DMS53 (cell line): ENCODE measurements at places on chromosomes 1 and 21.
A peak's percentile ranks its signal among the peaks of the same experiment; 100 is the strongest.

GRCh38 chr1:18631496-18632217, 1.0 kb downstream of the PAX7 start:
- no peak for DNase-seq

DNA sequence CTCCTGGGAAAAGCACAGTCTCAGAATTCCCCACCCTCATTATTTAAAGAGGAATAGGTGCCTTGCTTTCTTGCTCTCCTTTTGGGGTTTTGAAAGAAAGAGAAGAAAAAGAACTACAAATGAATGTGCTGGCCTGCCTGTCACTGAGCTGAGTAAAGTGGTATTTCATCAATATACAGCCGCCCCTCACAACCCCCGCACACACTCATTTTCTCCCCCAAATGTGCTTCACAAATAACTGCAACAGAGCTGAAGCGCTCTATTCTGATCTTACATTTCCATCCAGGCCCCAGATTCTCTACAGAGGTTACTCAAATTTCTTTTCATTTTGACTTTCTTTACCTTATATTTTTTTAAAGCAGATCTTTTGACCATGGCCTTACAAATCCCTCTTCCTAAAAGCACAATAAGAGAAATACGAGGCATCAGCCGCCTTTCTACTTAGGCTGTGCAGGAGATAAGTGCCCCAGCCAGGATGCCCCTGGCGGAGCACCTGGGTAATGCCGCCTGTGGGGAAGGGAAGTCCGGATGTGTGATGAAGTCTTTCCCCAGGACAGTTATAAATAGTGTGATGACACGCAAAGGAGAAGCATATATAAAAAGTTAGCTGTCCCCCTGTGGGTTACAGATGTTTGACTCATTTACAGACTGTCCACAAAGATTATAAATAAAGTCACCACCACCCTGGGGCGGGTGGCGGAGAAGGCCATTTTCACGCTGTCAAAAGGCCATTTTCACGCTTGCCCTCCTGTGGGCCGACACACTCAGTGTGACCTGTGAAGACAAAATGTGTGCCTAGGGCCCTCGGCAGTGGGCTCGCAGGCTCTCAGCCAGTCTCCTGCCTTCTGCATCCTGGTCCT, 6.5 kb downstream of the KCNN3 start:
- peak; percentile 83 for DNase-seq

GRCh38 chr1:48947761-48948537, 171.3 kb upstream of the BEND5 start:
- no peak for DNase-seq

GRCh38 chr1:210003501-210003900, 65.5 kb downstream of the SYT14 start:
- DNase-seq, result no peak

DNA sequence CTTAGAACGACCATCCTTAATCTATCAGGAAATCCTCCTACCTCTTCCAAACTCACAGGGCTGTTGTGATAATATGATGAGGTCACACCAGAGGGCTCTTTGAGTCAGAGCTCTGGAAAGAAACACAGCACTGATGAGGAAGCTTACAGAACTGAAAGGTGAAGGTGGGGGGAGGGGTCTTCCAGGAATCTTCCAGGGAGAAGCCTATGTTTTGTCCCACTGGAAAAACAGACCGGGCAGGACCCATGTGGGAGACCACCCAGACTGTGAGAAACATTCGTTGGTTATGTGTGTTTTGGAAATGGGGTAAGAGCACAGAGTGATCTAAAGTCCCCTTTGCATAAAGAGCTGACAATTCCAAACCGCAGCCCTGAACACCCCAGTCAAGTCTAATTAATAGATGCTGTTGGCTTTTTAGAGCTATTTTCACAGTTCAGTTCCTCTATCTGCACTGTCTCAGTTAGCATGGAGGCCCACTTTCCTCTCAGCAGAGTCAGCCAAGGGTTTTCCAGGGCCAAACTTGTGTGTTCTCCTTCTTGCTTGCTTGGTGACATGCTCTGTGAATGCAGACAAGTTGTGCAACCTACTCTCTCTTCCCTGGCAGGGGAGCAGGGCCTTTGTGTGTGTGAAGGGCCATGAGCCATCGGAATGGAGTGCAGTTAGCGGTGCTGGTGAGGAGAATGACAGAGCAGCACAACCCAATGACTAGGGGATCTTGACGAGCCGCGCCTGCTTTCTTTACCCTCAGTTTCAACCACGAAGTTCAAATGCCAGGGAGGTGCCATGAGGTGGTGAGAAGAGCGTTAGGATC, 12.3 kb downstream of the PHLDA3 start:
- DNase-seq, result peak; percentile 33

DNA sequence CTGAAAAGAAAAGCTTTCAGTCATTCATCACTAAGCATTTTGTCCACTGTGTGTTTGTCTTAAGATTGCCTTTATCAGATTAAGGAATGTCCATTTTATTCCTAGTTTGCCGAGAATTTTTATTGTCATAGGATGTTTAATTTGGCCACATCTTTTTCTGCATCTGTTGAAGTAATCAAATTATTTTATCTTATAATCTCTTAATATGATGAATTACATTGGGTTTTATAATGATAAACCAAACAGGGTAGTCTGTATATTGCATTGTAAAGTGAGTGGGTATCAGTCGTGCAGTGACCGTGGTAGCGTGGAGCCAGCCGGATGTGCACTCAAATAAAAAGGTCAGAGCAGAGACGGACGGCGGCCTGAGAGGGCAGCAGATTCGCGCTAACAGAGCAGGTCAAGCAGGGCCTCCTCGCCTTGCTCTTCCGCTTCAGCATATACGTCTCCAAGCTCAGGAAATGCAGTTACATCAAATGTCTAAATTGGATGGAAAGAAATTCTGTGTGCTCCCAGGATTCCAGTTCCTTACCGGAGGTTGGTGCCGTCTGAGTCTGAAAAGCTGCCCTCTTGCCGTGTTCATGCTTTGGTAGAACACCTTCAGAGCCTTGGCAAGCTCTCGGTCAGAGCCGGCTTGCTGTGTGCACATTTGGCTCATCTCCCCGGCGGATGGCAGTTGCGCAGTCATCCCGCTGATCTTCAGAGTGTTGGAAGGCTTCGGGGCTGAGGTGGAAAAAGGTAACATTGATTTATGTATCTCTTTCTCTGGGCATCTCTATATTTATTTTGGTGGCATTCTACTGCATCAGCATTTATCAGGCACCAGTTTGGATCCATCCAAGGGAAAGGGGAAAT, 51.5 kb downstream of the SCCPDH start:
- no peak for DNase-seq

GRCh38 chr21:42665484-42665883, 12.1 kb downstream of the PDE9A start:
- DNase-seq, result no peak

DNA sequence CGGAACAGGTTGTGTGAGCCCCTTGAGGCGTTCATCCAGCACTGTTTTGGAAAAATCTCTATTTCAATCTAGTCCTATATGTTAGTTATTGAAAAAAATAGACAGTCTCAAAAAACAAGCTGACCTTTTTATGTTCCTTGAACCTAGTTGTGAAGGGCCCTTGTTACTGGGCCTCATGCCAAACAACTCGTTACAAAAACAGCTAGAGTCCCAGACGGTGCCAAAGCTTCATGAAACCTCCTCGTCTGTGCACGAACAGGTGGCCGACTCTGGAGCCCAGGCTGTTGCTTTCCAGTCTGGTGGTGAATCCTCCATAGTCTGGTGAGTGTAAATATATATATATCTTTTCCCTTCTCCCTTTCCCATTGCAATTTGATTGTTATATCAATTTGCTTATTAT, at the start of gene CHIA:
TSS of gene CHIA (plus strand) at position 222 of the 400 bp plus-strand sequence. CDS start 19,617 bp downstream, outside the sequence.
- DNase-seq, result peak; percentile 91

DNA sequence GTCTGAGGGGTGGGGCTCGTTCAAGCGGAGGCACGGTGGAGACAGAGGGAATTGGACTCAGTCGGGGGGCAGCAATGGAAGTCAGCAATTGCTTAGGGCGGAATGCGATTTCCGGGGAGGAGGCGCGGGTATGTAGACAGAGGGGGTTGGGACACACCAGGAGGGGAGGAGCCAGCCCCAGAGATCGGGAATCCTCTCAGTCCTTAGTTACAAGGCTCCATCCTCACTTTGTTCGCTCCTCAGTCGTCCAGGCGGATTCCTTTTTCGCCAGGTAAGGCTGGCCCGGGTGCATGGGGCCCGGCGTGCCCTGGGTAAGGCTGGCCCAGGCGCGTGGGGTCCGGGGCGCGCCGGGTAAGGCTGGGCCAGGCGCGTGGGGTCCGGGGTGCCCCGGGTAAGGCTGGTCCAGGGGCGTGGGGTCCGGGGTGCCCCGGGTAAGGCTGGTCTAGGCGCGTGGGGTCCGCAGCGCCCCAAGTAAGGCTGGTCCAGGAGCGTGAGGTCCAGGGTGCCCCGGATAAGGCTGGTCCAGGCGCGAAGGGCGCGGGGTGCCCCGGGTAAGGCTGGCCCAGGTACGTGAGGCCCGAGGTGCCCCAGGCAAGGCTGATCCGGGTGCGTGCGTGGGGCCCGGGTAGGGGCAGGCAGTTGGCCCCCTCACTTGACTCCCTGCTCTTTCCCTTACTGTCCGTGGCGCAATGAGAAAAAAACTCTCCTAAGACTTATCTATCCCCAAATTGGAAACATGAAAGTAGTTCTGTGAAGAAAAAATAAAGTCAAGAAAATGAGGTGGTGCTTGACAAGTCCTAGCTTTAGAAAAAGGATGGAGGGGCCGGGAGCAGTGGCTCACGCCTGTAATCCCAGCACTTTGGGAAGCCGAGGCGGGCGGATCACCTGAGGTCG, at the start of gene L1TD1:
TSS of gene L1TD1 (plus strand) at position 199 of the 894 bp plus-strand sequence. CDS start 11,780 bp downstream, outside the sequence.
- DNase-seq, result no peak

DNA sequence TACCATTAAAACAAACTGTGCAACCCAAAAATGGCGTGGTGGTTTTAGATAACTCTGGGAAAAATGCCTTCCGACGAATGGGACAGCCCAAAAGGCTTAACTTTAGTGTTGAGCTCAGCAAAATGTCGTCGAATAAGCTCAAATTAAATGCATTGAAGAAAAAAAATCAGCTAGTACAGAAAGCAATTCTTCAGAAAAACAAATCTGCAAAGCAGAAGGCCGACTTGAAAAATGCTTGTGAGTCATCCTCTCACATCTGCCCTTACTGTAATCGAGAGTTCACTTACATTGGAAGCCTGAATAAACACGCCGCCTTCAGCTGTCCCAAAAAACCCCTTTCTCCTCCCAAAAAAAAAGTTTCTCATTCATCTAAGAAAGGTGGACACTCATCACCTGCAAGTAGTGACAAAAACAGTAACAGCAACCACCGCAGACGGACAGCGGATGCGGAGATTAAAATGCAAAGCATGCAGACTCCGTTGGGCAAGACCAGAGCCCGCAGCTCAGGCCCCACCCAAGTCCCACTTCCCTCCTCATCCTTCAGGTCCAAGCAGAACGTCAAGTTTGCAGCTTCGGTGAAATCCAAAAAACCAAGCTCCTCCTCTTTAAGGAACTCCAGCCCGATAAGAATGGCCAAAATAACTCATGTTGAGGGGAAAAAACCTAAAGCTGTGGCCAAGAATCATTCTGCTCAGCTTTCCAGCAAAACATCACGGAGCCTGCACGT, 82.1 kb downstream of the PRDM2 start:
- DNase-seq, result no peak

DNA sequence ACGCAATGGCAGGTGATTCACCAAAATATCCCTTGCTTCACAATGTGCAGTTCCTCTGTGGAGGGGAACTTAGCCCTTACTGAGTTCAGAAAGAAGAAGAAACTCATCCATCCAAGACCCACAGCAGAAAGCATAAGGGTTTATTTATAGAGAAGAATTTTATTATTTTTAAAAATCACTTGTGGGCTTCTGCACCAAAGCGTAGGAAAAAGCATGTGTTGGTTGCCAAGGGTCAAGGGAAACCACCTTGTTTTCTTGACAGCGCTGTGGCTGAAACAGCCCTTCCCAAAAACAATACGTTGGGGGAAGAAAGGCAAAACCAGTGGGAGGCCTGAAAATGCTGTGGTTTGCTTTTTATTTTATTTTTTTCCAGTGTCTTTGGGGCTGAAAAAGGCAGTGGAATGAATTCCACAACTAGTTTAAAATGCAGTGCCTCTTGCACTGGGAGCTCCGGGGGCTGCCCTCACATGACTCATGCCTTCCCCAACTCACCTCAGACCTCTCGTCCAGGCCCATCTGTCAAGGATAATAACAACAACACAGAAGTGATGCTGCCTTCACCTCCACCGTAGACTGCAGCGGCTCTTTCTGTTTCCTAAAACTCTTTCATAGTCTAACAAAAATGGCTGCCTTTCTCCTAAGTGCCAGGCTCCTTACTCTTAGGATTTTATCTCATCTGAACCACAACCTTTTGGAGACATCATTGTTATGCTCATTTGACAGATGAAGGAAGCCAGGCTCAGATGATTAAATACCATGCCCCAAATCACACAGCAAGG, 224.2 kb upstream of the JUN start:
- DNase-seq, result no peak

- no peak for DNase-seq
Measured at GRCh38 chr1:184518736-184519357, 132.0 kb downstream of the C1orf21 start.

GRCh38 chr21:34266351-34266750, 97.5 kb upstream of the KCNE2 start:
- no peak for DNase-seq

DNA sequence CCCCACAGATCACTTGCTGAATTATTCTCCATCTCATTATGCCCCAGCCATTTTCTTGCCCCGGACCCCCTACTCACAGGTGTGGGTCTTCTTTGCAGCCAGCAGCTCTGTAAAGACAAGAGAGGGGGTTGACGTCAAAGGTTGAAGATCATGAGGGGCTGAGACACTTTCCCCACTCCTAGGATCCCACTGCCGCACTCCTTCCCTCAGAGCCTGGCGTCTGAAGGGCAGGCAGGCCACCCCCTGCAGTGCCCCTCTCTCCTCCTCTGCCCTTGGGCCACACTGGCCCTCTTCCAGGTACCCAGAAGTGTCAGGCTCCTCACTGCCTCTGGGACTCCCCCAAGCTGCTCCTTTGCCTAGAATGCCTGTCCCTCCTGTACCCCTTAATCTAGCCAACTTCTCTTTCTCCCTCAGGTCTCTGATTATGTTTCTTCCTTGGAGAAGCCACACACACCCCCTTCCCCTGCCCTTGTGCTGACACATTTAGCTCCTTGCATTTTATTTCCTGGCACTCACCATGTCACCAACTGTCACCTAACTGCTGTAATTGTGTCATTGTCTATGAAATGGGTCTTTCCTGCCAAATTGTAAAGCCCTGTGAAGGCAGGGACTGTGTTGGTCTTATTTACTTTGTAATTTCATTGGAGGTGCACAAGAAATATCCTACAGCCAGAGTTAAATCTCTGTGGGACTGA, 2.1 kb downstream of the RORC start:
- DNase-seq, result no peak

- DNase-seq, result peak; percentile 88
Measured at GRCh38 chr1:161020509-161021164, at the start of gene F11R. F11R (minus strand) TSS chr1:161021152; CDS start chr1:161021073, 79 bp downstream.

- DNase-seq, result peak; percentile 63
Measured at GRCh38 chr1:237470712-237471338, 419.9 kb downstream of the ZP4 start.

- DNase-seq, result peak; percentile 63
Measured at GRCh38 chr1:154199563-154199879, 6.6 kb downstream of the CFAP141 start.

- DNase-seq, result no peak
Measured at GRCh38 chr1:15946571-15947381, 29.1 kb downstream of the ZBTB17 start.

DNA sequence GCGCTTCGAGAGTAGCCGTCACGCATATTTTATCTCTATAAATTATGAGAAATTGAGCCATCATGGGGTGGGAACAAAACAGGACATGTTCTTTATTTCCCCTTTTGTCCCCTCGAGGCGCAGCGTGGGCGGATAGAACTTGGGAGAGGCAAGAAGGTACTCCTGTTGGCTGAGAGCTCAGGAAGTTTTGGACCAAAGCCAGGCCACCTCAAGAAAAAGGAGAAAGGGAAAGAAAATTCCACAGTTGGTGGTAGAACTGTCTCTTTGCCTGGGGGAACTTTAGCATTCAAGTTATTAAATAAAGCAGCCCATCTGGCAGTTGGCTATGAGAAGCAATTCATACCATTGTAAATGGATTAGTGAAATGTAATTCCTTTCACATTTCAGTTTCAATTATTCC, 76.4 kb upstream of the DSCAM start:
- DNase-seq, result no peak
